ENCODE measurements at places on chromosomes 4 and X.
A peak's percentile ranks its signal among the peaks of the same experiment; 100 is the strongest.

DNA sequence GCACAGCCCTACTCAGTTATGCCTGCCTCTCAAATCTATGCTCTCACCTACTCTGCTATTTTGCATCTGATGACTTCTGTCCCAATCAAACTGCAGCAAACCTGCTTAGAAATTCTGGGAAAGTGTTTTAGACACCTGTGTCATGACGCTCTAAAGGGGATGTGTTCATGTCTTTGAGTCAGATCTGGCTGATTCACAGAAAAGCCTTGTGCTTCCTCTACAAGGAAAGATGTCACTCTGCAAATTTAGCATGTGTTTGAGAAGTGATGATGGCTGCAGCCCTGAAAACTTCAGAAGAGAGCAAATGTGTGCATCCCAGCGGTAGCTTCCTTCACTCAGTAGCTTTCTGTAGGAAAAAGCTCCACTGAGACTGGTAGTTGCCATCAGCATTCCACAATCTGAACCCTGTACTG is 235.4 kb downstream of the MGST2 start:
- no peak for DNase-seq

DNA sequence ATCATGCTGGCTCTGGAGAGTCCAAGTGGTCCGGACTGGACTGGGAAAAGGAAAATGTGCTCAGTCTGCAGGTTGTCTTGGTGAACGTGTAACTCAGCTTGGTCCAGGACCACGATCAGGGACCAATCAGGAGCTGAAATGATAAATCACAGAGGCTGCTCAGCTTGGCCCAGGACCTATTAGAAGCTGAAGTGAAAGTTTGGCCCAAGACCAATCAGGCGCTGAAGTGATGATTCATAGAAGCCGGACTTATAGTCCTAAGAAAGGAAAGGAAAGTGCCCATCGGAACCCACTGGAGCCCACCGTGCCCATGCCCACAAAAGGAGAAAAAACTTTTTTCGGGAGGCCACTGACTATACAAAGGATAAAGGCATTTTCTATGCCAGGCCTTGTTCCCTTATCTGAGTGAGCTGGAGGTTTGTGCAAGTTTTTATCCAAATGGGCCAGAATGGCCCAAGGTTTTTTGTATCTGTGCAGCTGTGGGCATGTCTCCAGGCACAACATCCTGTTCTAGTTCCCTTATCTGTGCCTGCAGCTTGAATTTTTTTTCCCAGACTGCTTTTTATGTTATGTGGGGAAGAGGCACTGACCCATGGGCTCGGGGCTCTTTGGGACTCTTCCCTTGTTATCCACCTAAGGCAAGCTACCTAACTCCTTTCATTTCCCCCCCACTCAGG is 194.4 kb downstream of the FAM133A start:
- no peak for DNase-seq

GRCh38 chr4:93334003-93334402 is 494.6 kb upstream of the ATOH1 start:
- DNase-seq: no peak

GRCh38 chr4:153087671-153088194 is 116.5 kb upstream of the TRIM2 start:
- no peak for DNase-seq

DNA sequence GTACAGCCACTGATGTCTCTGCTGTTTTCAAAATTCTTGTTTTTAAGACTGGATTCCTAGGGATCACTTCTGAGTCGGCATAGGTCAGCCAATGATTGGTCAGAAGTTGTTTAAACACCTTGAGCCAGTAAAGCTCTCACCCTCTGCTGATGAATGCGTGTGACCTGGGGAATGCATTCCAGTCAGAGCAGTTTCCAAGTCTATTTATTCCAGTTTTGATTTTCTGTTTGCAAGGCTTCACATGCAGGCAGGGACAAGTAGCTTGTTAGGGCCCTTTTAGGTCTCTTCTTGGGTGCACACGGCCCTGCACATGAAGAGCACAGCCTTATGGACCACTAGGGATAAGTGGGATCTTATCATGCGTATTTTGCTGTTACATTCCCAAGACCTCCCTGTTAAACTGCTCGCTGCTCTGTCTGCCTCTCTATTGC is 47.0 kb downstream of the KLHL15 start:
- DNase-seq: no peak

DNA sequence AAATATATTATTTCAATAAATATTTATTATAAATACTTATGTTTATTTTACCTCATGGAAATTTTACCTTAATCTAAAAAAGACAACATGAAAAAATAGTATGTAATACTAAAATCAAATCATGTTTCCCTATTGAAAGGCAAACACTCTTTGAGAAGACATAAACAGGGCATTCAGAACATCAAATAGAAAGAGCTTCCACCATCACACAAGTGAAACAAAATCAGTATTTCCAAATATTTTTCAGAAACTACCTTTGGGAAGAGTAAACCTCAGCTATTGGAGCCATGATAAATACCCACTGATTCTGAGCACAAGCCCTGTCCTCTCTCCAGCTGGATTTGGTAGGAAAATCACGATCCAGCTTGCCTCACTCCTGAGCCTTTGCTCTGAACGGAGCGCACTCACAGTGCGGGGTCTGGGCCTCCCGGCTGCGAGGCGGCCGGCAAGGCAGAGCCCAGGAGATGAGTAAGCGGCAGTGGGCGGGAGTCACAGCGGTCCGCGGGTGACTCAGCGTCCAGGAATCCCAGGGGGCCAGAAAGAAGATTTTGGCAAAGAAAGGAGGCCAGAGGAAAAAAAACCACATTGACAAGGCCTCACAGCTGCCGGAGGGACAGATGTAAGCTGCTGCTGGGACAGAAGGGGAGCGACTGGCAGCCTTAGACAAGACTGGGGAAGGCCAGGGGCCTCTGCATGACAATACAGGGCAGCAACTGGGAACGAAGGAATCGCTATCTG is 14.7 kb upstream of the ANXA5 start:
- peak; percentile 53 for DNase-seq

DNA sequence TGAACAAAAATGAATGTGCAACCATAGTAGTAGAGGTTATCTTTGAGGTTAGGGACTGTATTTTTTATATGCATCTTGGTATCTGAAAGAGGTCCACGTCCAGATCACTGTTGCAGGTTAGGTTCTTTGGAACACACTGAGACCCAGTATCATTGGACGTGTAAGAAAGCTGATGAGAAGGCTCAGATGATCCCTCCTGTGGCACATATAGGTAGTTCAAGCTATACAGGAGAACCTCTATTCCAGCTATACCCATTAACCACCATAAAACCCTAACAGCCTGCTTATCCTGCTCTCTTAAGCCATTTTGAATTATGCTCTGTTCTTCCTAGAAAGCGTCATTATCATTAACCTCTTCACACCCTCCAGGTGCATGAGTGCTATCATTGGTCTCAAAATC is 930.7 kb upstream of the HS3ST1 start:
- DNase-seq: no peak

DNA sequence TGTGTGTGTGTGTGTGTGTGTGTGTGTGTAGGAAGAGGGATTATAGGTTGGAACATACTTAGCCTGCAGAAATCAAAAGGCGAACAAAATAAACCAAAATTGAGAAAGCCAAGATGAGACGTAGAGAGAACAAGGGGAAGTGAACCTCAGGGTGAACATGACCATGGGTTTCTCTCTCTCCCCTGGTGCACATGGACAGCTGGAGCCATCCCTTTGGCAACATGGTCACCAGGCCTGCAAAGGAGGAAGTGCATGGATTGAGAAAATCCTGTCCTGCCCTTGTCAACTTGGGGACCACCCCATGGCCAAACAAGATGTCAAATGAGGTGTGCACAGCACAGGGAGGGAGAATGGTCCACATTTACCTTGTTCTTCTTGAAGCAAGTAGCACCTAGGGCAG is 23.1 kb downstream of the LGI2 start:
- DNase-seq: no peak

DNA sequence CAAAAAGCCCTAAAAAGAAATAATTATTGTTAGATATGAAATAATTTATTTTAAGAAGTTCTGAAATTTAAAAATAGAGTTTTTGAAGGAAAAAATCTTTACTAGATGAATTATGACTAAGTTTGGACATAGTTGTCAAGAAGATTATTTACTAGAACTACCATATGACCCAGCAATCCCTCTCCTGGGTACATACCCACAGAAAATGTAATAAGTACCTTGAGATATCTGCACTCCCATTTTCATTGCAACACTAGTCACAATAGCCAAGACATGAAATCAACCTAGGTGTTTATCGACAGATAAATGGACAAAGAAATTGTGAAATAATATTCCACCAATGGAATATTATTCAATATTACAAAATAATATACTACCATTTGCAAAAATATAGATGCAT is 109.9 kb downstream of the PDHA2 start:
- DNase-seq: no peak

DNA sequence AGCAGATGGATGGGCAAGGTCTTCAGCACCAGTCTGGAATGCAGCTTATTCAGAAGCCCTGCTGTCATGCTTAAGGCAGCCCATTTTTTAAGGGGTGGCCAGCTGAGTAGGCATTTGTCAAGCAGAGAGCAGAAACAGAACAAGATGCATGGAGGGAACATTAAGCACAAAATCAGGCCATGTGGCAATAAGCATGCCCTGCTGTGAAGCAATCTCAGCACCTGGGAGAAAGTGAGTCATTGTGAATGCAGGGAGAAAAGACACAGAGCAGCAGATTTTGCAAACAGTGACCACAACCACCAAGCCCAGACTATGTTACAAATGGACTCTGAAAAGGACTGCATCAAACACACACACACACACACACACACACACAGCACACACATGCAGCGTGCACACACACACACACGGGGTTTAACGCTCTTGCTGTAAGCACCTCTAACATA is 94.1 kb upstream of the GALNT7 start:
- DNase-seq: peak; percentile 50

DNA sequence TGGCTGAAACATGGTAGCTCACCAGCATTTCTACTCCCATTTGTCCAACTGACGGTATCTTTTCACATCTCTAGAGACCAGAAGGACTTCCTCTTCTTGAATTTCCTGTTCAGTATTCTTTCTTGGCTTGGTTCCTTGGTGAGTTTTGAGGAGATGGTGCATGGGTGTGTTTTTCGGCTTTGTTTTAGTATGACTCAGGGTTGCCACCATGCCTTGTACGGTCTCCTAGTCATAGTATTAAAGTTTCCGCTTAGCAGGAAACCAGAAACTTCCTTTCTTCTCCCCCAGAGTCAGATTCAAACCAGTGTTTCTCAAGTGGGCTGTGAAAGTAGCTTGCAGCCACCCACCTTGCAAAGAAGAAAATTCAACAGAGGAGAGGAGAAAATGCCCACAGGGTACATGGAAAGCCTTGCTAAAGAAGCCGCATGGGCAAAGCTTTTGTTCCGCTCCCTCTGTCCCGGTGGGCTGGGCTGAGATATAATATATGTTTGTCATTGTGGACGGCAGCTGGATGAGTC is 5.7 kb downstream of the CD99 start:
- peak; percentile 95 for DNase-seq

DNA sequence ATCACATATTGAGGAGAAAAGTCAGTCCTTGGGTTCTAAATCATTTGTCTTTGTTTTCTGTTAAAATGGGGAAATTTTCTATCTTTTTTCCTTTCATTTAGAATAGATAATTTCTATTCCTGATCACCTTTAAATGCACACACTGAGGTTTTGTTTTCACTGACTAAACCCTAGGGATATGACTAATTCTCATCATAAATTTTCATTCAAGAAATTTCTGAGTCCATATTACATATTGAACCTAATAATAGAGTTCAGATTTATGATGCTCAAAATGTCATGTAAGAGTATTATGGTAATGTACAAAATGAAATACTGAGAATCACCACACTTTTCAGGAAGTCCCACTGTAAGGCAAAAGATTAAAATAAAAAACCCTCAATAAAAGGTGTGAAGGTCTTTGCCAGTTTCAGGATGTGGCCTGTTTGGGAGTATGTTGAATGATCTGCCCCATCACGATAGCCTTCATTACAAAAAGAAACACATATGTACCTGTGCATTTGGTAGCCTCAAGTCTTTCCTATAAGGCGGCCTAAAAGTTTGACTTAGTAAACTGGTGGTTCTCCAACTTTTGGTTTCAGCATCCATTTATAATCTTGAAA is 49.4 kb downstream of the LEF1 start:
- DNase-seq: no peak

DNA sequence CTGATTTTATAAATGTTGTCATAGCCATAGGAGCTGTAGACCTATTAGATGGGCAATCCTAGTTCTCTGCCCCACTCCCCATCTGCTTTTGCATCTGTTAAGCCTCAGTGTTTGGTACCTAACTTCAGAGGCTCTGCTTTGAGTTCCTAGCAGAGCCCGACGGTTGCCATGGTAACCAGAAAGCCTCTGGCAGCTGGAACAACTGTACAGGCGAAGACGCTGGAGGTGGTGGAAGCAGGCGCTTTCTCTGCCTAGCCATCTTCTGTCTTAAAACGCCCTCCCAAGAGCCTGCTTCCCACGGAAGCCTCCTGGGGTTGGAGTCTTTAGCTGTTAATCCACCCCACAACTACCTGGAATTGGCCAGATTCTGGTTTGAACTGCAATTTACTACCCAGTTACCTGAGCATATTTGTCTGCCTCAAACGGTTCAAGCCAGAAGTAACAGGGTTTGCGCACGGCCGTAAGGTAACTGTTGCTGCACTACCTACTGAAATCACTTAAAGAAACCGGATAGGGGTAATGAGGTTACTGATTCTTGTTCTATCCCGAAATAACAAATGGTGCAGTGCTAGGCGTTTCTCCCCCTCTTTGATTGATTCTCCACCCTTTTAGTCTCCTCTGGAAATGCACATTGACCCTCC is 1.0 kb upstream of the GABRG1 start:
- DNase-seq: no peak

GRCh38 chrX:16060252-16060651 is 63.1 kb upstream of the GRPR start:
- DNase-seq: no peak

DNA sequence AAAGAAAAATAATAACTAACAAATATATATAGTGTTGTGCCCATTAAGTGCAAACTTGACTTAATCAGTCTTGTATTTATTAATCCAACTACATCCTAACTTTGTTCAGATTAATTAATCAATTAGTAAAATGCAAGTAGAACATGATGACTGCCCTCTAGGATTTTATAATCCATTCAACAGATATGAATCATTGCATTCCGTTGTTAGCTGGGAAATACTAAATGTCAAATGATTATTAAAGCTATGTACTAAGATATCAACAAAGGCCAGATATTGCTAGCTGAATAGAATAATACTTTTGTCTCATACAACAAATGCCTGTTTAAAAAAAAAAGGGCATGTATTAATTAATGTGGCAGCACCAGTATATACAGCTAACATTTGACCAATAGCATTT is 1366.3 kb downstream of the STIM2 start:
- no peak for DNase-seq

DNA sequence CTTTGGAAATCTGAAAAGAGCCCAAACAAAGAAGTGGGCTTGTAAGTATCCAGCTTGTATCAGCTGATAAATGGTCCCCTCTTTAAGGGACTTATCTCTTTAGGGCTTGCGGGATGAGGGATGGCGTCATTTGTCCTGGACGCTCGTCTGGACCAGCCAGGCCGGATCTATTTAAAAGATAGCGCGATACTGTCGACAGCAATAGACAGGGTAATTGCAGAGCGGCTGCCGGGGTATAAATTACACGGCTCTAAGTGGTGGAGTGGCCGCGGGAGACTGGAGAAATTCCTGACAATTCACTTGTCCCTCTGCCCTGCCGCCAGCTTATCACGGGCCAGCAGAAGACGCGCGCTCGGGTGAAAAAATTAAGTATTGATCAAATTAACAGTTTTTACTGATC is 90.7 kb downstream of the FAM53A start:
- DNase-seq: no peak

- DNase-seq: no peak
Observed at GRCh38 chr4:108165586-108165985, 3.1 kb downstream of the LEF1 start.

- no peak for DNase-seq
Observed at GRCh38 chrX:38626296-38626695, 65.0 kb downstream of the TSPAN7 start.
